Smooth muscle cell of the umbilical artery (primary cell): ENCODE measurements at places on chromosomes 2 and 18. TPM values are rescaled to one million over a fixed set of nuclear protein-coding genes. Genes with fewer than 3 reads are reported as not detected.

Gene TMEM247
- total RNA-seq: not detected in 2 replicates

Gene FAM117B
- total RNA-seq: 2.4 and 3.0 TPM in 2 replicates

Gene ODC1
- total RNA-seq: 122 and 184 TPM in 2 replicates

Gene SOWAHC
- 7.4 and 11.1 TPM in 2 replicates for total RNA-seq
